CD8-positive, alpha-beta T cell (primary cell): ENCODE measurements at places on chromosomes 6 and 20.
A peak's percentile ranks its signal among the peaks of the same experiment; 100 is the strongest.

- no peak for DNase-seq
Observed at GRCh38 chr6:114390176-114390575, 47.4 kb upstream of the HS3ST5 start.

GRCh38 chr20:58557733-58558342 lies 42.6 kb upstream of the APCDD1L start:
- no peak for DNase-seq

- DNase-seq: no peak
Observed at GRCh38 chr20:9627219-9627618, 112.8 kb downstream of the LAMP5 start.

- peak; percentile 29 for DNase-seq
Observed at GRCh38 chr6:34489207-34489805, 23.4 kb downstream of the PACSIN1 start.

GRCh38 chr6:122365775-122366403 lies 33.6 kb upstream of the HSF2 start:
- no peak for DNase-seq

- no peak for DNase-seq
Observed at GRCh38 chr20:22711971-22712755, 127.8 kb upstream of the FOXA2 start.

- DNase-seq: no peak
Observed at GRCh38 chr6:16420337-16420714, 181.9 kb downstream of the GMPR start.

- DNase-seq: no peak
Observed at GRCh38 chr6:140485740-140486449, 1111.4 kb upstream of the CITED2 start.

DNA sequence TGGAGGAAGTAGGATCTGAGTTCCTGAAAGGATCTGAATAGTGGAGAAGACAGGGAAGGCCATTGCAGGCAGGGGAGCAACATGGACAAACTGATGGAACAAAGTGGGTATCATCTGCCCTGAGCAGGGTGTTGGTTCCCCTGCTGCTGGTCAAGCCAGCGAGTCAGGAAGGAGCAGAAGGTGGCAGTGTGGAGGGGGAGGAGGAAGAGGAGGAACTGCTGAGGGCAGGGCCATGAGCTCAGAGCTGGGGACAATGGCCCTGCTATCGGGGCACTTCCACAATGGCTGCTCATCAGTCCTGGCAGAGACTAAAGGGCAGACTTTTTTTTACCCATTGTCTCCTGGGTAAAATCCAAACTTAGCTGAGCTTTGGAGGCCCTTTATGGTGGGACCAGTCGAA lies 13.6 kb downstream of the CNBD2 start:
- no peak for DNase-seq

DNA sequence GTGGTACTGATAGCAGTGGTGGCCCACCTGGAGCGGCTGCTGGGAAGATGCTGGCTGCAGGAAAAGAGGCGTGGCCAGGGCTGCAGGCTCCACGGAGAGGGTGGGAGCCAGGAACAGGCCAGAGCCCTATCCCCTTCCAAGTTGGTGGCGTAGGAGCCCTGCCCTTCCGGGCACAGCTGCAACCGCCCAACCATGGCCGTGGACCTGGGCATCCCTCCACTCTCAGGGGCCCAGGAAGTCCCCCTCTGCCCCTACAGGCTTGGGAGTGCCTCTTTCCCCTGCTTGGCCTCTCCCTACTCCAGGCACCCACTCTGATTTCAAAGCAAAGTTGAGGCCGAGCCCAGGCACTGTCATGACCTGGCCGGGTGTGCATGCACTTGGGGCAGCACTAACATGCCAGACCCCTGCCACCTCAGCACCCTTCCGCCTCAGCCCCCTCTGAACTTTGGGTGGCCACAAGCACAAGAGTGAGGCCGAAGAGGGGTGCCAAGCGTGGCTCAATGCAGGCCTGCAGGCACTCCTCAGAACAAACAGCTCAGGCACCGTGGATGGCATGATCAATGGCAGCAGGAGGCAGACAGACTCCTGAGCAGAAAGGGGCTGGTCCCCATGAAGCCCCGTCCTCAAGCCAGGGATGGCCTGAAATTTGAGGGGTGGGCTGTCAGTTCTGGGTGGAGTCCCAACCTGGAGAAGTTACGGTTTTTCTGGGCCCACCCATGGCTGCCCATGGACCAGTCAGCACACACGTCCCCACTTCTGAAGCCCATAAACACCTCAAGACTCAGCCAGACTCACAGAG lies 200.3 kb upstream of the PRND start:
- no peak for DNase-seq

DNA sequence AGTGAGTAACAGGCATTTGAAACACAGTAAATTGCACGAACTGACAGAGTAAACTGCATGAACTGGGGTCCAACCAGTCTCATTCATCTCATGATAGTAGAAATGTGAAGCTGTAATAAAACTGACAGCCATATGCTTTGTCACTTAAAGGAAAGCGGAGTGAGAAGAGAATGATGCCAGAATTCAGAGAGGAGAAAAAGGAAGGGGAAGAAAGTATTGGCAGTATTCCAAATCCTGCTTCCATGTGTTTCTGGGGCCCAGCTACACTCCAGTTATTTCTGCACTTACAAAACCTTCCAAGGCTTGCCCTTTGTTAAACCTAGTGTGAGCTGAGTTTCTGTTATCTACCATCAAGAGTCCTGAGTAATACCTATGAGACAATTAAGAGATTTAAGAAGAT lies 17.2 kb downstream of the SNX14 start:
- DNase-seq: no peak

- DNase-seq: no peak
Observed at GRCh38 chr6:111792914-111793700, 80.1 kb downstream of the FYN start.

- no peak for DNase-seq
Observed at GRCh38 chr6:52108128-52108527, 20.7 kb upstream of the PKHD1 start.

DNA sequence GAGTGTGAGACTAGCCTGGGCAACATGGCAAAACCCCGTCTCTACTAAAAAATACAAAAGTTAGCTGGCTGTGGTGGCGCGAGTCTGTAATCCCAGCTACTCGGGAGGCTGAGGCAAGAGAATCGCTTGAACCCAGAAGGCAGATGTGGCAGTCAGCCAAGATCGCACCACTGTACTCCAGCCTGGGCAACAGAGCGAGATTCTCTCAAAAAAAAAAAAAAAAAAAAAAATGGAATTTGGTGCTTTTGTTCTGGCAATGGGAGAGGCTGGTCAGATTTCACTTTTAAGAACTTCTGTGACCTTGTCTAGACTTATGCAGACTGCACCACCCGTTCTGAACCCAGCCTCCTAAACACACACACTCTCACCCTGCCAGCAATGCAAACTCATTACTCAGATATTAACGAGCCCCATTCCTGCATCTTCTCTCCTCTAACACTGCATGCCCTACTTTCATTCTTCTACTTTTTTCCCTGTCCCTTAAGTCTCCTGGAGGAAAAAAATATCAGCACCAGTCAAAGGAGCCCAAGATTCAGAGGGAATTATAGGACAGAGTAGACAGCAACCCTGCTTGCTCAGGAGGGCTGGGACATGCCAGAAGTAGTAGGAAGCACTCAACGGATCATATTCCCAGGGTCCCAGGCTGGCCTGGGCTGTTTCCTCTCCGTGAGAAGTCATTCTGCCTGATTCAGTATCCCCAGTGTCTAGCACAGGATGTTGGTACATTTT lies 4.4 kb downstream of the MOCS1 start:
- DNase-seq: no peak

GRCh38 chr20:42152575-42152974 lies 534.4 kb upstream of the CHD6 start:
- DNase-seq: no peak

- no peak for DNase-seq
Observed at GRCh38 chr6:158060455-158061360, 79.0 kb downstream of the SYNJ2 start.

- DNase-seq: no peak
Observed at GRCh38 chr6:109336221-109336961, 45.9 kb downstream of the CD164 start.

DNA sequence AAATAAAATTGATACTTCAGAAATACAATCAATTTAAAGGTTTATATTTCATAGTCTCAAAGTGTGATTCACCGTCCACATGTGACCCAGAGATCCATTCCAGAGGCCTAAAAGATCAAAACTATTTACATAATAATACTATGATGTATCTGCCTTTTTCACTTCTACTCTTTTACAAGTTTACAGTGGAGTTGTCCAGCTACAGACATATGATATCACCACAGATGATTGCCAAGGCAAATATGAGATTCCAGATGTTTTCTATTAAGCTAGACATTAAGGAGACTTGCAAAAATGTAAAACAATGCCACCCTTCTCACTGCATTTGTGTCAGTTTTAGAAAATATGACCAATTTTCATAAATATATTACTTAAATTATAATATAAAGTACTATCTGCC lies 443.7 kb downstream of the GJA1 start:
- no peak for DNase-seq

DNA sequence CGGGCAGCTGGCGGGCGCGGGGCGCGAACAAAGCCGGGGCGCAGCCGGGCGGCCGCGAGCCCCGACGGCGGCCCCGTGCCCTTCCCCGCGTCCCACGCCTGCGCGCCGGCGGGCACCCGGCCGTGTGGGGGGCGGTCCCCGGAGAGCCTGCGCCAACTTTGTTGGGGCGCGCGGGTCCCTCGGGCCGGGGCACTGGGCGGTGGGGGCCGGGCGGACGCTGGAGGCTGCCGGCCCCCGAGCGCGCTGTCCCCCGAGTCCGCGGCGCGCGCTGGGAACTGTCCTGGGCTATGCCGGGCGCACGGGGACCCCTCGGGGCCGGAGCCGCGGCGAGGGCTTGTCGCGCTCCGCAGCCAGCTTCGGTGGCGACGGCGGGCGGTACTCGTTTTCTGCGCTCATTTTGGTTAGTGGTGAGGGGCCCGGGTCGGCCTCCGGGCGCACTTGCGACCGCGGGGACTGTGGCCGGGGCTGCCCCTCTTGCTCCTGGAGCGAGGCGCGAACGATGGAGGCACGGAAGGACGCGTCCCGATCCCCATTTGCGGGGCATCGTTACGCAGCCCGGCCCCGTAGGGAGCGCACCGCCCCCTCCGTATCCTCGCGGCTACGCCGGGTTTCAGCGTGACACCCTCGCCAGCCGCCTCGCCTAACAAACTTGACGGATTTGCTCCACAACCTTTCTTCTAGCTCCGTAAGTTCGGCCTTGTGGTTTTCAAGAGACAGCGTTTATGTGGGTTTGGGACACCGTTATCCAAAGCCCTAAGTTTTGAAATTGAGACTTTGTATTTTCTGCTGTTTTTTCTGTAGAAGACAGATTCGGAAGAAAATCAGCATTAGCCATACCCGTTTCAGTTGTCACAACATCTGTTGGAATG lies 622 bp downstream of the SS18L1 start:
- DNase-seq: peak; percentile 63

DNA sequence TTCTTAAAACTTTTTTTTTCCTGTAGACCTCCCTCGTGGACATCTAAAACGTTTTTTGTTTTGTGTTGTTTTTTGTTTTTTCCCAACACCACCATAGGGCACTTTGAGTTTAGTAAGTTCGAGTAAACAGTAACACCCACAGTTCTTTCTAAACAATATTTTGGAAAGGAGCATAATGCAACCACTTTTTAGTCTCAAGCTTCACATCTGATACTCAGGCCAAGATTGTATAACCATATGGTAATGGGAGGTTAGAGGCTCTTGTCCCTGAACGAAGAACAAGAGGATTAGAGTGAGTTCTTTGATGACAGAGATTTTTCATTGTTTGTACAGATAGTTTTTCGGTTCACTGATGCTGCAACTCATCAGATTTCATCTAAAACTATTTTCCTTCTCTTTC lies 144.6 kb downstream of the MTHFD1L start:
- no peak for DNase-seq

GRCh38 chr20:24987873-24988835 lies 4.4 kb downstream of the APMAP start:
- no peak for DNase-seq

GRCh38 chr20:43955062-43955749 lies 40.6 kb downstream of the TOX2 start:
- DNase-seq: no peak

DNA sequence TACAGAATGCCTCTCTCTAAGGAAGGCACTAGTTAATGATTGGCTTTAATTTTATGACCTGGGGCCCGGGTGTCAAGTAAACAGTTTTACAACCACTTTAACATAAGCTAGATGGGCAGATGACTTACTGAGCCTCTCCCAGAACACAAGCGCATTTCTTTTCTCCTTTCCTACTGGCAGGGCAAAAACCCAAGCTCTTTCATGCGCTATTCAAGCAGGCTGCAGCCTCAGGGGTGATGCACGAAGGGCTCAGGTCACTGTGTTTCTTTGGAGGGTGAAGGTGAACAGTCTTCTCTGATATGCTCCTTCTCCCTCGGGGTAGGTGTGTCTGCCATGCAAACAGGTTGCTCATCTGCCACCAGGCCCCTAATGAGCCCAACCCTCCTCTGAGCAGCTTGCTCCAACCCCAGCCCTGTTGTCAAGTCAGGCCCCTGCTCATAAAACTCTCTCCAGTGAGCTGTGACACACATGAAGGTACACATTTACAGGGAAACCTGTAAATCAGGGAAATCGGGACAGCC lies 73.5 kb upstream of the CDH4 start:
- no peak for DNase-seq
